ENCODE measurements at places on chromosomes 5 and 9. TPM values are rescaled to one million over a fixed set of nuclear protein-coding genes. Genes with fewer than 3 reads are reported as not detected.

- DNase-seq, result no peak
Measured at GRCh38 chr5:91706785-91707520, 323.8 kb upstream of the ARRDC3 start.

DNA sequence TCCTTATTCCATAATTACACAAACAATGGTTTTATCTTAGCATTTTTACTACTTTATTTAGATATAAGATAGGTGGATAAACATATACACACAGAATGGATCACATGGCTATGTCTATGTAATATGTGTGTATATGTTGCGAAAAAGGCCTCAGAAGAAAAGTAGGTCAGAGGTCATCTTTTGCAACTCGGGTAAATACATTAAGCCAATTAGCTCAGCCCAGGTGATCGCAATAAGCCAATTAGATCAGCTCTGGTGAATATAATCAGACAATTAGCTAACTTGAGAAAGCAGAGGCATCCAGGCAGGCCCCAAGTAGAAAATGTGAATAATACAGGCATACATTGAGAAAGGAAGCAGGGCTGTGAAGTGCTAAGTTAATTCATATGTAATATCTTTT, 24.3 kb downstream of the SLCO4C1 start:
- no peak for DNase-seq

Gene SCAI
- 5.4 TPM for total RNA-seq

GRCh38 chr5:13356226-13356625, 588.3 kb downstream of the DNAH5 start:
- DNase-seq, result no peak

DNA sequence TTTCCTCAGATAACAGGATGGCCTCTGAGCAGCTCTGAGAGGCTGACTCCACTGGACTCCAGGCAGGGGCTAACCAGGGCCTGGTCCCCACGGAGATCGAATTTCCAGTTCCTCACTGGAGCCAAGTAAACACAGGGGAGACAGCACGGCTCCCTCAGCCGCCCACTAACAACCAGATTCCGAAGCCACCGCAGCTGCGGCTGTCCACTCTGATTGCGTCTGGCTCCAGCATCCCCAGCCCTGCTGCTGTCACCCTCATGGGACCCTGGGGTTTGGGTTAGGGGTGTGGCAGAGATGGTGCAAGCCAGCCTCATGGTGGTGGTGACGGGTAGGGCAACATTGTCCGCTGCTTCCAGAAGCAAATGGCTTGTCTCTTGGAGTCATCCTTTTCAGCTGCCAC, 172.6 kb downstream of the RGS3 start:
- peak; percentile 68 for DNase-seq

Gene TMEM232
- total RNA-seq, result 3.8 TPM

Gene IL3
- not detected for total RNA-seq

Gene MARCOL
- total RNA-seq, result not detected

DNA sequence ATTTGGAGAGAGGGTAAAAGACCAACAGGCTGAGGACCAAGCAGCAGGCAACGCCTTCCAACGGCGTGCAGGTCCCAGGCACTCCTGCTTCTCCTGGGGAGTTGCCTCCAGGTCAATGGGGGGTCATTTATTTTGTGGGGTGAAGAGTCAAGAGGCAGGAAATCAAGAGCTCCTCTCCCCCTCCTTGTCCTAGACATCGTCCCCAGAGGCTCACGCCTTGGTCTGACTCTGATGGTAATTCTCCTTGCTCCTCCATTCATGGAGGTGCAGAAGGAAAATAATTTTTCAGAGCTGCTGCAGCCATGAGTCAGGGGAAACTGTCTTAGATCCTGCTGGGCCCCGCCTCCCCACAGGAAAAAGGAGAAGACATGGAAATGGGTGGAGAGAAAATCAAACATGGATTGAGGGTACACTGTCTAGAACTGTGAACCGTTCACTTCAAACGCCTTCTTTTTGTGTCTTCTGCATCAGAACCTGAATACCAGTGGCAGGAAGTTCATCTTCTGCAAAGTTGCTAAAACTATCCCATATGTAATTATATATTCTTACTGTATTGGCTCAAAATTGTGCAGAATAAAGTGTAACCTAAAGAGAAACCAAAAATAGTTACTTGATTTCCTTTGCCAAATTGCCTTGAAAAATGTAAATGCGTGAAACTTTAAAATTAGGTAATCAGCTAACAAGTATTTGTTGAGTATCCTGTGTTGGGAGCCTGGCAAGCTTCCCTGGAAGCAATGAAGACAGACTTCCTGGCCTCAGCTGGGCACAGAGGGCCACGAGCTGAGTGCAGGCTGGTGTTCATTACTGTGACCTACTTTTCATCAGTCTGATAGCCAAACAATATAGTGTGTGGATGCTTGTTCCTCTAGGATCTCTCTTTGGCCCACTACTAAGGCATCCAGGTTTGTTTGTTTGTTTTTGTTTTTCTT, 142.0 kb downstream of the CMYA5 start:
- no peak for DNase-seq

Gene PCDHB4
- 5.4 TPM for total RNA-seq

Gene MCIDAS
- total RNA-seq, result not detected

Gene TCF7
- total RNA-seq, result 1.2 TPM
